ENCODE measurements at places on chromosomes 3 and 15. TPM values are rescaled to one million over a fixed set of nuclear protein-coding genes. Genes with fewer than 3 reads are reported as not detected.

The RLBP1 gene
- not detected for total RNA-seq

DNA sequence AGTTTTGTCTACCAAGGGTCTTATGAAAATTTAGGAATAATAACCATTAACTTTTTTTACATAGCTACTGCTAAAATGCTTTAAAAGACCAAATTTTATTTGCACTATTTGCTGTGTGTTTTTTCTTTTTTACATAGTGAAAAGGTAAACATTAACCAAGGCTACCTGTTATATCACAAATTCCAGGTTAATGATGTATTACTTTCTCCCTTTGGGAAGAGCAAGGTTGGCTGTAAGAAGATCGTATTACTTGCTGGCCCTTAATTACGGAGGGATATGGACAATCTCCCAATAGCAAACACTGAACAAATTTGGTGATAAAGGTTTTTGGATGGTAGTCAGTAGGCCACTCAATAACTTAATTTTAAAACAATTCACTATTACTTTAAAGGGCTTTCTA lies 22.4 kb downstream of the LRRC58 start:
- DNase-seq = no peak

GRCh38 chr15:47299846-47300434 lies 417.4 kb upstream of the SEMA6D start:
- no peak for DNase-seq

- DNase-seq = no peak
These were observed 918 bp downstream of the PRSS50 start for GRCh38 chr3:46716461-46717441.

GRCh38 chr3:38489766-38490165 lies 6.4 kb upstream of the EXOG start:
- no peak for DNase-seq

The SH2D7 gene
- total RNA-seq = not detected

The ROBO2 gene
- total RNA-seq = 6.0 TPM

The TMEM40 gene
- 3.8 TPM for total RNA-seq

DNA sequence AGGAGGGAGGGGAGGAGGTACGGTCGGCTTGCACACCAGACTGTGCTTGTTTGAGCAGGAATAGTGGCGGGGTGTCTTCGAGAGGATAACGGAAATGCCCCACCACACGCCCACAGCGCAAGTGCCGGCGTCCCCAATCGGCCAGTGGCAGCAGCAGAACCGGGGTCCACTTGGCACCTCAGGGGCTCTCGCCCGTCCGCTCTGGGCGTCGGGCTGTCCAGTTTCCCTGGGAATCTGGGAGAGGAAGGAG lies 53.7 kb downstream of the CCDC54 start:
- DNase-seq = peak; percentile 47

DNA sequence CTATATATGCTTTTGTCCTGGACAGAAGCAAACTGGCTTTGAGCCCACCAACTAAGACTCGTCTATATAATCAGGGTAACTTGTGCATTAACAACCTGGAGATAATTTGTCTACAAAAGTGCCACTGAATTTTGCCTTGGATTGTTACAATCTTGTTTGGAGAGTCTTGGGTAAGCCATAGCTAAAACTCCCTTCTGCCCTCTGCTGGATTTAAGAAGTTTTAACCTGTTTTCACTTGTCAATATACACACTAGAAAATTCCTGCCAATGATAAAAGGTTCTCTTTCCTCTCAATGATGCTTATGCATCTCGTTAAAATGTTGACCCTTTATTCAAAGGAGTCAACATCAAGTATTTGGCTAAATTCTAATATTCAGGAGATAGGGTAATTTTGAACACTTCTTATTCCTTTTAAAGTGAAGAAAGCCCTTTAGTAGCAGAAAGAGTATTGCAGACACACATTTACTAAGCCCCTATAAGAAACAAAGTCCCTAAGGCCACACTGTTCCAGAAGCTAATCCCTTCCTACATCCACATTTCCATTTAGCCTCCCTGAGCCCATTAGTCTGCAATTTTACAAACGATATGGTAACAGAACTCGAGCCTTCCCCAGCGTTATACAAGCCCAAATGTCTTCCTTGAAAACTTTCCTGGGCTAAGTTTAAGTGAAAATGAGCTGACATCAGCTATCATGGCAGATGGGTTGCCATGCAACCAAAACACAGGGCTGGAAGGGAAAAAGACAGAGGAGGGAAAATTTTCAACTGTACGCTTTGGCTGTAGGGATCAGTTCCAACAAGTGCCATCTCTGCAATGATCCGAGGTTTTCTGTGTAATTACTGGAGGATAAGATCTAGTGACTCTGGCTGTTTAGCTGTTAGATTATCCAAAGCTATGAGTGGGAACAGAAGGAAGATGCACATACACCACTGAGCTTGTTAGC lies 75.9 kb upstream of the FGF12 start:
- peak; percentile 64 for DNase-seq

GRCh38 chr15:97977734-97978133 lies 17.2 kb downstream of the ARRDC4 start:
- peak; percentile 15 for DNase-seq

The CCDC33 gene
- total RNA-seq = 12.1 TPM
